Choroid plexus epithelial cell (primary cell): ENCODE measurements at places on chromosomes 12 and 14.

- DNase-seq, result no peak
Measured at GRCh38 chr12:70078161-70078560, 165.1 kb upstream of the CNOT2 start.

DNA sequence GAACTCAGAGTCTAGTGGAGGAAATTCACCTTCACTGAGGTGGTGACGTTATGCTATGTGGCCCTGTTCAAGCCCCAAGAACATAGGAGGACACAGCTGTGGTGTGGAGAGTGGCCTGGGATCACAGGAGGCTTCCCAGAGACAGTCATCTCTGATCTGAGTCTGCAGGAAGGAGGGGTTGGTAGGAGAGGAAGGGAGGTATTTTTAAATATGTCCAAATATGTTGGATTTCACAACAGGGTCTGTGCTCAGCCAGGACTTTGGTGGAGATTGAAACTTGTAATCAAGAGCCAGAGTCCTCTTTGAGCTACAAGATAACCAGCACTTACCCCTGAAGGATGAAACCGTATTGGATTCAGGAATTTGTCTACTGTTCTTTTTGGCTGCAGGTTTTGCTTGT is 26.4 kb upstream of the MED13L start:
- DNase-seq, result peak; percentile 56

- peak; percentile 8 for DNase-seq
Measured at GRCh38 chr14:41404126-41404525, 202.6 kb upstream of the LRFN5 start.

- DNase-seq, result no peak
Measured at GRCh38 chr12:88433997-88434703, 146.1 kb downstream of the KITLG start.

- no peak for DNase-seq
Measured at GRCh38 chr14:29896354-29896821, 31.3 kb downstream of the PRKD1 start.

GRCh38 chr12:9980126-9980525 is 8.9 kb downstream of the CLEC12A start:
- DNase-seq, result no peak

- peak; percentile 63 for DNase-seq
Measured at GRCh38 chr14:75295061-75295461, 16.4 kb downstream of the FOS start.

GRCh38 chr12:125549836-125550235 is 484.6 kb downstream of the AACS start:
- no peak for DNase-seq

- no peak for DNase-seq
Measured at GRCh38 chr12:52268212-52268611, 6.2 kb upstream of the KRT86 start.

DNA sequence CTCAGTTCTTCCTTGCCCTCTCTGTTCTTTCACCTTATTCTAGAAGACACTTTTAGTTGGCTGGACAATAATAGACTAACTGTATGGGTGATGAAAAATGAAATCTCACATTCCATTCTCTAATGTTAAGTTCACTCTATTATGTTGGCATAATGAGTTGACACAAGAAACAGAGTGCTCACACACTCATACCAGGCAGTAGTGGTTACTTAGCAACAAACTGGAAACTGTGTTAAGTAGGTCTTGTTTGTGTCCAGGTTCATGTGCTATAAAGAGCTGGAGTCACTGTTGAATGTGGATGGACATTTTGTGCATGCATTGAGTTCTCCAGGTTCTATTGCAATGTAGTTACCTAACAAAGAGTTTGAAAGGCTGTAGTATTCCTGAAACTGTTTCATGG is 16.9 kb upstream of the PPP4R4 start:
- DNase-seq, result no peak

GRCh38 chr14:74217672-74218448 is 21.4 kb upstream of the VSX2 start:
- DNase-seq, result peak; percentile 70

GRCh38 chr14:26851793-26852192 is 254.0 kb upstream of the NOVA1 start:
- no peak for DNase-seq

DNA sequence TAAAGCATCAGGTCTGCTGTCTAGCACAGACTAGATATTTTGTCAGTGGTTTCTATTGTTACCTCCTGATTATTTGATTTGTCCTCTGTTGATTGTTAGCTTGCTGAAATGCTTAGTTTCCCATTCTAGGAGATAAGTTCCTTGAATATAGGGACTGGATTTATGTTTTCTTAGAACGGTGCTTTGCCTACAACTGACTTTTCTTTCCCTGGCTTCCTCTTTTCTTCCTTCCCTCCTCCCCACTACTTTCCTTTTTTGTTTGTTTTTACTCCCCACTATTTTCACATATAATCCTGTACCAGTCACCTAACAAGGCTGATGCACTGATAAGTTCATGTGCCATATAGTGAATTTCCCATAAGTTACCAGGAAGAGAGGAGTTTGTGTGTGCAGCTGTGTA is 58.5 kb upstream of the METAP2 start:
- DNase-seq, result no peak

GRCh38 chr12:128644664-128645296 is 179.0 kb downstream of the SLC15A4 start:
- DNase-seq, result peak; percentile 1

DNA sequence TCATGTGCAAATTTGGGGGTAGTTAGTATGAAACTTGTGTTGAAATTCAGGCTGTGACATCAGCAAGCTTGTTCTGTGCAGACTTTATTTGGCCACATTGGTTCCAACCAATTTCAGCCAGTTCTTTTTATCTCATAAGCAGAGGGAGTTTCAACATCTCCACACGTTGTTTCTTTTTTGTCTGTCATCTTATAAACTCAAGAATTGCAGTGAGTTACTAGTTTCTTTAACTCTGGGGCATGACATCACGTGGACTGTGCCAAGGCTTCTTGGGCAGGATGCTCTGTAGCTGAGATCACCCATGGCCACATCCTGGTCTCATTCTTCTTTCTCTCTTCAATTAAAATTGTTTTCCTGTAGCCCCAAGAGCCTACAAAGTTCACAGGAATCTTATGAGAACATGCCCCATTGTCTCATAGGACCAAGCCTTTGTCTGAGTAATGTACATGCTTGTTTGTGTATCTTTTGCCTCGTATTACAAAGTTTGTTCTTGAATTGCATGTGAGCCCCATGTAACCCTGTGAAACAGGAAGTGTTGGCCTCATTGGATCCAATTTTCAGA is 982.0 kb upstream of the TMEM132C start:
- peak; percentile 72 for DNase-seq

DNA sequence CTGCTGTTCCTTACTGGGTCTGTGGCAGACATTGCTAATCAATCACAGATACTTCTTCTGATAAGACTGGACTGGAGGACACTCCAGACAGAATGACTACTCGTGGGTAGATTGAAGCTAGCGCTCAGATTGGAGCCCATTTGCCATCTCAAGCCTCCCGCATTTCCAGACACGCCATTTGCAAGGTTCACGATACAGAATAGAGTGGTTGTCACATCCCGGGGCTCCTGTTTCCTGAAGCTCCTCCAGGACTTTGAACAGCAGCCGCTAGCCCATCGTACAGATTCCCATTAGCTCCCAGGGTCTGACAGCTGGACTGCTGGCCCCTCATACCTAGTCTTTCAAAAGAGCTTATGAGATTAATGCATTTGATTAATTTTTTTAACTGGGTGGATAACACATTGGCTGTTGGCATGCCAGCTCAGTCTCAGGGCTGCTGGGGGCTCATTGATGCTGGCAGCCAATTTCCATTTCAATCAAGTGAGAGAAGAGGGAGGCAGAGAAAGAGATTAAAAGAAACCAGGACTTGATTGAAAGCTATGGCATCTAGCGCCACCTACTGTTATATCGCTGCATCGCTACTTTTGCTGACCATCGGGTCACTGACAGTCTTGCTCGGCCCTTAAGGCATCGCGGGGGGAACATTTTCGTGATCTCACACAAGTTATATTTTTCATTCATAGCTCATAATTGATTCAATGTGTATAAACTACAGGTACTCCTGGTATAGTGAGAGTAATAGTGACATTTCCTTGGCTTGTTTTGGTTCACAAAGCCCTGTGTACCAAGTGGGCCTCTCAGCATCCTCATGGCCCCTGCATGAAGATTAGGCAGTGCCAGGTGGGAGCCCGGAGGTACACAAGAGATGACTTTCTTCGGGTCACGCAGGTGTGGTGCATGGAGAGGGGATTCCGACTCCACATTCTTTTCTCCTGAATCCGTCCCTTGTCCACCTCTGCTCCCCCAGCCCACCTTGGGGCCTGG is 78.6 kb downstream of the CCDC60 start:
- peak; percentile 70 for DNase-seq

DNA sequence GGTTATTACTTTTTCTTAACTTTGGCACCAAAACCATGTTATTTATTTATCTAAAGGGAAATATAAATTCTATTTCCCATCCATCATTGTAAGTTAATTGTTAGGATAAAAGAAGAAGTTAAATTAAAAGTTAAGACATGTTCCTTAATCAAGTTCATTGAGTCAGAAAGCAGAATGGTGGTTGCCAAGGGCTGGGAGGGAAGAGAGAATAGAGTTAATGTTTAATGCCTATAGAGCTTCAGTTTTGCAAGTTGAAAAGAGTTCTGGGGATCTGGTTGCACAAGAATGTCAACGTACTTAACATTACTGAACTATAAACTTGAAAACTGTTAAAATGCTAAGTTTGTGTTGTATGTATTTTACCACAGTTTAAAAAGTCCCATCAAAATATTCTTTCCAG is 63.2 kb upstream of the NR2C1 start:
- DNase-seq, result no peak

DNA sequence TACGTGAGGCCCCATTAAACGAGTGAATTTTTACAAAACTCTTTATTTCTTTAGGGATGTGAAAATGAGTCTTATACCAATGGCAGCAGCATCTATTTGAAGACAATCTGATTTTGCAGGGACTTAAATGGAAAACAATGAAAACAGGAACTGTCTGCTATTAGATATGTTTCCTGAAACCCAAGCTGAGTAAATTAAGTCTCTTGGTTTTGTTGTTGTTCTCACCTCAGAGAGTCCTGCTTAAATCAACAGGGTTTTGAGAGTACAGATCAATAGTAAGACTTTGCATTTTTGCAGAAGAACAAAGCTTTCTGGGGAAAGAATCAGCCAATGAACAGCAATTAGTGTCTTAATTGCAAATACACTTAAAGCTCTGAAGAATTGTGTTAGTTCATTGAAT is 39.1 kb upstream of the LGR5 start:
- DNase-seq, result no peak

- DNase-seq, result no peak
Measured at GRCh38 chr12:115762936-115763335, 514.6 kb downstream of the MED13L start.

GRCh38 chr14:32567543-32568384 is 238.7 kb downstream of the AKAP6 start:
- peak; percentile 57 for DNase-seq

GRCh38 chr12:25957793-25958427 is 572 bp upstream of the RASSF8 start:
- peak; percentile 68 for DNase-seq

DNA sequence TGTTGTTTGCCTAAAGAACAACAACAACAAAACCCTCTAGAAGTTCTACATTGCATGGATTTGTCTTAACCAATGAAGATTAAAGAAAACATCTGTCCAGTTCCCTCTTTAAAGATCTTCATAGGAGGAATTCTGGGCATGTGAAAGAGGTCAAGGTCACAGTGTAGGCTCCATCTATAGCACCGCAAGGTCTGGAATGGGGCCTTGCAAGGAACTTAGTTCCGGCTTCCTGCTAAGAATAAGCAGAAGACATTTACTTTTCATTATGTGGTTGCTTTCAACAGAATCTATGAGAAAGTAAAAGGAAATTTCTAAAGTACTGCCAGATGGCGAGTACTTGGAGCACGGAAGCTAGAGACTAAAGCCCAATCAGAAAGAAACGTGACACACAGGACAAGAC is 57.2 kb upstream of the GNPNAT1 start:
- peak; percentile 74 for DNase-seq

DNA sequence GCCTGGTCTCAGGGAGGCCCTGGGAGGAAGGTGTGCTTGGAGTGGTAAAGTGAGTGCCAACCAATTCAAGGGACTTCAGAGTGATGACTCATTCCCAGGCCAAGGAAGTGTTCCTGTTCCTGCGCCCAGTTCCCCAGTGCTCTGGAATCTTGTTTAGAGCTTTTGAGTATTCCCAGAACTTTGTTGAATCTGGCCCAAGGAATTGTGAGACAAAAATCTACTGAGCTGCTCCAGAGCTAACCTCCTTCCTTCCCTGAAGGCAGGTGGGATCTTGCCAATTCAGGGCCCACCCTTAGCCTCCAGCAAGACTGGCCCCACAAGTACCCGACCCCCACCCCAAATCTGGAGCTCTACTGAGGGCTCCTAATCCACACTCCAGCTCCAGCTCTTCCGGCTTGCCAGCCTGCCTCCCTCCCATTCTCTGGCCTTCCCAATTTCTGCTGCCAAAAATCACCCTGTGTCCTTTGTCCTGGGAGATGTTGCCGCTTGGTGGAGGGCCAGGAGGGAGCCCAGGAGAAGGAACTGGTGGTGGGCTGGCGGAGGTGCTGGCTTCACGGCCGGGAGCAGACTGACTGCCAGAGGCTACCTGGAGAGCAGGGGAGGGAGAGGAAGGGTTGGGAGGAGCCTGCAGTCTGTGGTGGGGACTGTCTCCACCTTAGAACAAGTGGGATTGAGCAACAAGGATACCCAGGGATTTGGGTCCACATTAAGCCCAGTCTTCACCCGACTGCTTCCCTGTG is 2.0 kb upstream of the ATN1 start:
- peak; percentile 63 for DNase-seq

DNA sequence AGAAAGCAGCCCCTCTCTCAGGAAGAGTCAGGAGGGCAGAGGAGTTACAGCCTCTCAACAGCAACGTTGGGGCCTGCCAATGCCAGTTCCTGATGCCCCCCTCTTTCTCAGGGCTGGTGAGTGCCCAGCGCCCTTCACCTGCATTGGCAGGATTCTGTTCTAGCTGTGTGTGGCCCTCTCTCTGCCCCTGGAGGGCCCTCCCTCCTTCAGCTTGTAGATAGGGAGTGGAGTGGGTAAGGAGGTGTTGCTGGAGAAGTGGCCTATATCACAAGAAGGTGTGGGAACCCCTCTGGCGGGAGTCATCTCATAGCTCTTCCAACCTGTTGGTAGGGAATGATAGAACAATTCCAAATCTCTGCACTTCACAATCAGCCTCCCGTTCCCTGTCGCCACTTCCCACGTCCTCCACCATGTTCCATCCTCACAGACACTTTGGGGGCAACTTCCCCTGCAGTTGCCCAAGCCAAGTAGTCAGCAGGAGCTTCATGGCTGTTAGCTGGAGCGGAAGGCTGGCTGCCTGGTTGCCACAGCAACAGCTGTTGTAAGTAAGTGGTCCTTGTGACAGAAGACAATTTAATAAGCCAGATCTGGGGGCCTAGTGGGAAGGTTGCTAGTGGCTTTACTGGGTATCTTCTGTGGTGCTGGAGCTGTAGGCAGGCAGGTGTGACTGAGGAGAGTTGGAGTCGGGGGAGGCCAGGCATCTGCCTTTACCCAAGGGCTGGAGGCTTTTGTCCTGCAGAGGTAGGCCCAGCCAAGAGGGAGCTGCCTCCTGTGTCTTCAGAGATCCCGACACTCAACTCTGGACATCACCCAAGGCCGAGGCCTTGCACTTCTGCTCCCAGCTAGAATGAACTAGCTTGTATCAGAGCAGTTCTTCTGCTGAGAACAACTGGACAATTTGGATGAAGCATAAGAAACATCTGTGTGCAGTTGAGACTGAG is 38.4 kb downstream of the GALNT16 start:
- DNase-seq, result no peak

GRCh38 chr12:93134893-93135285 is 205.8 kb upstream of the EEA1 start:
- DNase-seq, result no peak
